ENCODE measurements at places on chromosomes 7 and 10. TPM values are rescaled to one million over a fixed set of nuclear protein-coding genes. Genes with fewer than 3 reads are reported as not detected.

The LIPK gene
- not detected for total RNA-seq

The ITPRID1 gene
- 0.23 TPM for total RNA-seq

The HOXA4 gene
- total RNA-seq = not detected

The PRKCQ gene
- 5.3 TPM for total RNA-seq

The IGFBP3 gene
- 7.2 TPM for total RNA-seq

The CALML5 gene
- total RNA-seq = not detected

The CDK1 gene
- total RNA-seq = 32.5 TPM

The NCF1 gene
- 0.69 TPM for total RNA-seq

The LIPM gene
- total RNA-seq = not detected

The MACROH2A2 gene
- total RNA-seq = 45.7 TPM
